Activated T-cell treated with anti-CD3 and anti-CD28 coated beads, Interleukin-2, amount 50 U/mL, for 1 hour (primary cell): ENCODE measurements at places on chromosomes 13 and 19.

DNA sequence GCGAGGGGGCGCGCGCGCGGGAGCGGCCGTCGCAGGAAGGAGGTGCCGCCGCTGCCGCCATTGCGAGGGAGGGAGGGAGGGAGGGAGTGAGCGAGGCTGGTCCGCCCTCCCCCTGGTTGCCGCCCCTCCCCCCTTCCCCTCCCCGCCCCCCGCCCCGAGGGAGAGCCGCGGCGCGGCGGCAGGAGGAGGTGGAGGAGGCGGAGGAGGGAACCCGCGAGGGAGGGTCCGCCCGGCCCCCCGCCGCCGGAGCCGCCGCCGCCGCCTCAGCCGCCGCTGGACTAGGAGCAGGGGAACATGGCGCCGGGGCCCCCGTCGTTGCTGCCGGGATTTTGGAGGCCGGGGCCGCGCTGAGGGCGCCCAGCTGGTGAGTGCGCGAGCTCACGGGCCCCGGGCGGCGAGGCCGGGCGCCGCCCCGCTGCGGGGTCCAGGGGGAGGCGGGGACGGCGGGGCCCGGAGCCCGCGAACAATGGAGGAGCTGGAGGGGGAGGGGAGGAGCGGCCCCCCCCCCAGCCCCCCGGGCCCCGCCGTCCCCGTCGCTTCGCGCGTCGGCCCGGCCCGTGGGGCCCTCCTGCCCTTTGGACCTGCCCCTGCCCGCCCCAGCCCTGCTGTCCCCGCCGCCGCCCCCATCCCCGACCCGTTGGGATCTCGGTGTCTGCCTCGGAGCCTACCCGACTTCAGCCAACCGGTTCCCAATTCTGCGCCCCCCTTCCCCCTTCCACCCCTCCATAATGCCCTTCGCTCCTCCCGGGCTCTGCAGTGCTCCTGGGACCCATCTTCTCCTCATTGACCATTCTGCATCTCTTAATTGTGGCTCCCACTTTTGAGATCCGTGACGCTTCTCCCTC is at the start of gene ARHGAP35:
ARHGAP35 (plus strand) TSS at position 152 of the 845 bp plus-strand sequence. CDS start 57,679 bp downstream, outside the sequence.
- peak; percentile 36 for DNase-seq

DNA sequence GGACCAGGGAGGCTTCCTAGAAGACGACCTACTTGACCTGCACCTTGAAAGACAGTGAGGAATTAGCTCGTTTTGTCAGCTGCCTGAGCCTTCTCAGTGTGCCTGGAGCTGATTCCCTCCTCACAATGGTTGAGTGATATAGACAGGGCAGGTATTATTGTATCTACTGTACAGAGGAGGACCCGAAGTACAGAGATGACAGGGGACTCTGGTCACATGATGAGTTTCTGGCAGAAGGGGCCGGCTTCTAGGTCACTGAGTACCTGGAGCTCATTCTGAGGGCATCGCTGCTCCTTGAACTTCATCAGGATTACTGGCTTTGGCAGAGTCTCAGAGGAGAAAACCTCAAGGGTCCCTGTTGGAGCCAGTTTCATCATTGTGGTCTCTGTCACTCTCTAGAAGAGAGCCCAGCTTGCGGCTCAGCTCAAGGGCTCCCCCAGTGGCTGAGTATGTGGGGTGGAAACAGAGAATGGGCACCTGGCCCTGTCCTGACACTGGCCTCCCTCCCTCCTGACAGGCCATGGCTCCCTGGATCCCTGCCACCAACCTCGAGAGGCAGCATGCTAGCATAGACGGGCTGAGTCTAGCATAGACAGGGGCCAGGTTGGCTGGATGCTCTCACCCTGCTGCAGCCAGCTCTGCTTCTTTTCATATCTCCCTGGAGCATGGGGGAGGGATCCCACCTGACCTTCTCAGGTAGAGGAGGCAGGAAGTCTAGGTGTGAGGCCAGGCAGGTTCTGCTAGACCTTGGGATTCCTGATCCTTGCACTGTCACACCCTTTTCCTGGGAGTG is 38.7 kb downstream of the NFIX start:
- peak; percentile 49 for DNase-seq

DNA sequence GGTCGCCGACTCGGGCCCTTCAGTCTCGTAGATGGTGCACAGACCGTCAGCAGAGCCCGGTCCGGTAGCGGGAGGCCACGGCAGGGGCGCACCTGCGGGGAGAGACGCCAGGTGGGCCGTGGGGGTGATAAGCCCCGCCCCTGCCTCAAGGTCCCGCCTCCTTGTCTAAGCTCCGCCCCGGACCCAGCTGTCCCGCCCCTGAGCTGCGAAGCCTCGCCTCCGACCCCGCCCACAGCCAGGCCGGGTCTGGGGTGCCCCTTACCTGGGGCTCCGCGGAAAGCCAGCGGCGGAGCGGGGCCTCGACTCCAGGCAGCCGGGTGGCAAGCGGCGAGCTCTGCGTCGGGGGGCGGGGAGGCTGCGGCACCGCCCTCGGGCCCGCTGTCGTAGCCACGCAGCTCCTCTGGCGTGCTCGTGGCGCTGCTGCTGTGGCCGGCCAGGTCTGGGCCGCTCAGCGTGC is 4.7 kb downstream of the PRR36 start:
- peak; percentile 94 for DNase-seq

- DNase-seq: no peak
Measured at GRCh38 chr13:104979281-104980030, 1556.0 kb downstream of the EFNB2 start.

- DNase-seq: no peak
Measured at GRCh38 chr13:23069566-23069965, 111.2 kb upstream of the SGCG start.

DNA sequence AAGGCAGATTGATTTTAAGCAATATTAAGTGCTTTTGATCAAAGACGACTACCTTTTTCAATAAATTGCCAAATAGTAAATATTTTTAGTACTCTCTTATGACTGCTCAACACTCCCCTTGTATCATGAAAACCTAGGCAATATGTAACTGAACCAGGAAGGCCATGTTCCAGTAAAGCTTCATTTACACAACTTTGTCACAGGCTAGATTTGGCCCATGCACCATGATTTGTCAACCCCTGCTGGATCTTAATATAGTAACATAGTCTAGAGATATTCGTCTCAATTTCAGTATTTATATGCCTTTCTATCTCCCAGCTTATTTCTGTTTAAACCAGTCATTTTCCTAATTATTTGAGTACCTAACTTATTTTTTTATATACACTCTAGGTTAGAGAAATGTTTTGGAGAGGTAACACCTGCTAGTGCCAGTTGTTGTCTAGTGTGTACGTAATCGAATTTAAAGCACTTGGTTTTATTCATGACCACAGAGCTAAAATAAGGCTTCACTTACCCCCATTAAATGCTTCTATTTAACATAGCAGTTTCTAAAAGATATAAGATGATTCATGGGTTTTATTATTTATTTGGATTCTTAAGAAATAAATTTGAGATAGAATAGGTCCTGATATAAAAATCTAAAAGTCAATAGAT is 21.0 kb downstream of the TPP2 start:
- DNase-seq: no peak

- DNase-seq: peak; percentile 71
Measured at GRCh38 chr13:26929971-26930730, 169.6 kb upstream of the GPR12 start.

DNA sequence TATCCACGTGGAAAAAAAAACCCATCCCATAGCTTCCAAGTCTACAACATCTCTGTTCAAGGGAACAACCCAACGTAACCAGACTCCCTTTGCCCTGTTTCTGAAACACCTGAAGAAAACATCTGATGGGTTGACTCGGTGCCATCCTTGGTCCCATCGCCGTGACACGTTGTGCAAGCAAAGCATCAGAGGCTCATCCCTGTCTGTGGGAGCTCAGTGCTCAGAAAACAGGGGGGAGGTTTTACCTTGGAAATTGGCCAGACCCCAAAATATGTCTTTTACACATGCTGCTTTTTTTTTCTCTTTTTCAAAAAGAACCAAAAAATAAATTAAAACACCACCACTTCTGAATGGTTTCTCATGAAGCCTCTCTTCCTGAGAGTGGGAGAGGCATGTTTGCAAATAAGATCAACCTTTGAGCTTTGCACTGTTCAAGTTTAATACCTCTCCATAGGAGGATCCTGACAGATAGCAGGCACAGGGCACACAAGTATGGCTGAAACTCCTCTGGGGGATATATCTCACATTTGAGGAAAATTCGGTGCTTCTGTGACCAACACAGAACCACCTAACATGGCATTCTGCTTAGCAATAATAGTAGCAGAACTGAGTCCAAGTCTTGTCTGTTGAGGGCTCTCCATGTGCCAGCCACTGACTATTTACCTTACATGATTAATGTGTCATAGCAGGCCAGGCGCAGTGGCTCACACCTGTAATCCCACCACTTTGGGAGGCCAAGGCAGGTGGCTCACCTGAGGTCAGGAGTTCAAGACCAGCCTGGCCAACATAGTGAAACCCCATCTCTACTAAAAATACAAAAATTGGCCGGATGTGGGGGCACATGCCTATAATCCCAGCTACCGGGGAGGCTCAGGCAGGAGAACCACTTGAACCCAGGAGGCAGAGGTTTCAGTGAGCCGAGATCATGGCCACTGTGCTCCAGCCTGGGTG is 7.0 kb upstream of the PVR start:
- DNase-seq: no peak

DNA sequence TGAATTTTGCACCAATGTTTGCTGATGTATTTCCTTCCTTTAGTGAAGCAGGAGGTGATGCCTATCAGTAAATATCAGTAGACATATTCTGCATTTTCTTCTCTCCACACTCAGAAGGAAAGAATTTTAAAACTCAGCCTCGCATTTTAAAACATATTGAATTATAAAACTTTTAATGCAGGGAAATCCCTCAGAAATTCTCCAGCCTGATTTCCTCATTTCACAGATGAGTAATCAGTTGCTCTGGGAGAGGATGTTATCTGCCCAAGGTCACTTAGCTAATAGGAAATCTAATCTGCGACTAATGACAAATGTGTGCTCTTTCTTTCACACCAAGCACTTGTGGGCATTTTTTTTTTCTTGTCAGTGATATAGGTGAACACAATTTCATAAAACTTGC is 320.6 kb downstream of the ITGBL1 start:
- DNase-seq: no peak

DNA sequence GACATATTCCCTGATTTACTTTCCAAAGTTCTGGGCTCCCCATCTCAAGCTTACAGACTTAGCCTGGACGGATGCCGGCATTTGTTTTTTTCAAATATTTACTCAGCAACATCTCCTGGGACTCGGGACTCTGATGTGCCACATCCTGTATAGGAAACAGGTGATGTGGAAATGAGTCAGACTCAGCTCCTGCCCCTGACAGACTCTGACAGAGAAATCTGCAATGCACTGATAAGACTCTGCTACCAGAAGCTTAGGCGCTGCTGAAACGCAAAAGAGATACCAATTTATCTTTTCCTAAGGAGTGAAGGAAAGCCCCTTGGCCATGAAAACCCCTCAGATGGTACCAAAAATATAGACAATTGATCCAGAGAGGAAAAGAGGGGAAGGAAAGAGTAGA is 16.2 kb downstream of the LAIR2 start:
- DNase-seq: no peak
